ENCODE measurements at places on chromosomes 7 and 10.

GRCh38 chr7:121023194-121023593 is 34.7 kb downstream of the CPED1 start:
- no peak for DNase-seq

- no peak for DNase-seq
These were observed 4.3 kb downstream of the PHYHIPL start for GRCh38 chr10:59180689-59181270.

GRCh38 chr10:124547647-124548168 is 86.1 kb downstream of the LHPP start:
- DNase-seq: no peak

- DNase-seq: no peak
These were observed 11.1 kb downstream of the CDK1 start for GRCh38 chr10:60789340-60789739.

- no peak for DNase-seq
These were observed 316.5 kb downstream of the WDR11 start for GRCh38 chr10:121167534-121168243.

- DNase-seq: no peak
These were observed 525.2 kb downstream of the GLRX3 start for GRCh38 chr10:130661419-130661818.

GRCh38 chr10:97898429-97898828 is 48.8 kb downstream of the GOLGA7B start:
- no peak for DNase-seq

DNA sequence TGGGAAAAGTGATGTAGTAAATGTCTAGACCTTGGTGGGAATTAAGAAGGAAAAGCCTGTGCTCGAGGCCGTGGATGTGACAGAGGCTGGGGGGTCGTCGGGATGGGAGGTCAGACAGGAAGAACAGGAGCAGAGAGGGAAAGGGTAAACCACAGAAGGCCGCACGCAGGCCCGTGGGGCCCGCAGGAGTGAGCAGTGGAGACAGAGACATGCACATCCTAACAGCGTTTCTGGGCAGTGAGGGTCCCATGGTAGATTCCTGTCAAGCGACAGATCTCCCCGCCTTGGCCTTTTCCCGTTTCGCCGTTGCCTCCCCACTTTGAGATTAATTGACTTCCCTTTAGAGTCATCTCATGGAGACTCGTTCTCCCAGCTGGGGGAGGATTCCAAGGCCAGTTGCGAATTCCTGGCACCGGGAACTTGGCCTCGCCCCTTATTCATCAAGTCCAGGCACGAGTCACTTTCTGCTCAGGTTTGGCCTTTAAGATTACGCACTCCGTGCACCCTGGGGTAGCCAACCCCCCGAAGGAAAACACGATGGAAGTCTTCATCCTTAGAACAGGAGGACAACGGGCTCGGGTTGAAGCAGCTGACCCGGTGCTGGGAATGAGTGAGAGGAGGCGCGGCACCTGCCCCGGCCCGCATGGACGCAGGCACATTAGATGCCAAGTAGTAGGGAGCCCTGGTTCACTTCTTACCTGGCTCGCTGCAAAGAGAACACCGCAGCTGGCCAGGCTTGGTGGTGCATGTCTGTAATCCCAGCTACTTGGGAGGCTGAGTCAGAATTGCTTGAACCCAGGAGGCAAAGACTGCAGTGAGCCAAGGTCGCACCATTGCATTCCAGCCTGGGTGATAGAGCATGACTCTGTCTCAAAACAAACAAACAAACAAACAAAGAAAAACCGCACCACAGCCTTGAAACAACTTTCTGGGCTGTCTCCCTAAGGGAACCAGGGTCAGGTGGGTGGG is 315.2 kb upstream of the SHH start:
- no peak for DNase-seq

DNA sequence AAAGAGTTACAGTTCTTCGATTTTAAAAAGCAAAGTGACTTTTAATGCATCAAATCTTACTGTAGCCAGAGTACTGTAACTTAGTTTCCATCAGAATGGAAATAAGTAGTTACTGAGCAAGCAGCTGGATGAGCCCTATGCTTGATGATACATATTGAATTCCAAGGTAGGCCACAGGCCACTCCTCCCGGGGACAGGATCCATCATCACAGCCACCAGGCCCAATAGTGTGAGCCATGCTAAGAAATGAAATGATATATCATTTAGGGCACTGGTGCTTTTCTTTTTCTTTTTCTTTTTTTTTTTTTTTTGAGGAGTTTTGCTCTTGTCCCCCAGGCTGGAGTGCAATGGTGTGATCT is 42.9 kb upstream of the TOMM7 start:
- DNase-seq: no peak

Data from CD4-positive, alpha-beta T cell treated with Interleukin-15 for 4 hours (primary cell).